ENCODE measurements at places on chromosomes 6 and 20.

DNA sequence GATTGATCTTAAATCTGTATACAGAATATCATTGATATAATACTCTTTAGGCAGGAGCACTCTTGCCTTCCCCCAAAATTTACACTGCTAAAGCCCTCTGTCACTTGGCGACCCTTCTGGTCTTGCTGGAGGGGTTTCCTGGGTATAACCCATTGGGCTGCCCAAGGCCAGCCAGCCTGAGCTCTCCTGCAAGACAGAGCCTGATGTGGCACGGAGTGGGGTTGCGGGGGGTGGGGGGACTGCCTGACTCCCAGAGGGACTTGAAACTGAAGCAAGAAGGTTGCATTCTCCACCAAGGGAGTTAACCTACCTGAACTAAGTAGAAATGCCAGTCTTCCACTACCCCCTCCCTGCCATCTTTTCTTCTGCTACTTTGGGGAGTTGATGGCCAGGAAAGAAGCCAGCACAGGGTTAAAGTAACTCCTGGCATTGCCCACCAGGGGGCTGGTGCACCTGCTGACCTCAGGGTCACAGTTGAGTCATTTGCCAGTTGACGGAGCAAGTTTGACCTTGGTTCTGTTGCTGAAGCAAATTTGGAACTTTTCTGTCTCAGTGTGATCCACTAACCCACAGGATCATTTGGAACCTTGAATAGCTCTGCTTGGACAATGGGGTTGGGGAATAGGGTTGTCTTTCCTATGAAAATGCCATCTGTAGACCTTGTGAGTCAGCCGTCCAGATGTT lies 79.4 kb downstream of the ASXL1 start:
- no peak for DNase-seq

DNA sequence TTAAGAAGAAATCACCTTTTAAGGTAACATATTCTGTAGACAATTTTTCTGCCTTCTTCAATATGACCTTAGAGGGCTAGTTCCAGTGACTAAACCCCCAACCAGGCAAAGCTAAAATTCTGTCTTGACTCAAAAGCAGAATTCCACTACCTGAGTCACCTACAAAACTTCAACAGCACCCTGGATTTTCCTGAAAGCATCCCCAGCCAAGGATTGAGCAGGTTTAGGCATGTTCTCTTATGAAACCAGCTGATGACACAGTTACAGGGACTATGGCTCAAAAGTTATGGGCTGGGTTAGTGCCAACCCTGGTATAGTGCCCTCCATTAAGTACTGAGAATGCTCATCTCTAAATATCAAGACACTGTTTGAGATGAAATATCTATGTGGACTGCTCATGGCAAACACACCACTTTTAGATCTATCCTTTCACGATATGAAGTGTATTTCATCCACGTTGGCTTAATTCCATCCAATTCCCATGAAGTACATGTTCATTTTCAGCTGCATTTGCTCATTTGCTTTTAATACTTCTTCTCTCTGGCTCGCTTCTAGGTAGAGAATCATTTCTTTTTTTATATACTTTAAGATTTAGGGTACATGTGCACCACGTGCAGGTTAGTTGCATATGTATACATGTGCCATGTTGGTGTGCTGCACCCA lies 53.6 kb upstream of the TNFAIP3 start:
- no peak for DNase-seq

- DNase-seq: no peak
These were observed 41.6 kb downstream of the UNC5CL start for GRCh38 chr6:40997234-40997957.

DNA sequence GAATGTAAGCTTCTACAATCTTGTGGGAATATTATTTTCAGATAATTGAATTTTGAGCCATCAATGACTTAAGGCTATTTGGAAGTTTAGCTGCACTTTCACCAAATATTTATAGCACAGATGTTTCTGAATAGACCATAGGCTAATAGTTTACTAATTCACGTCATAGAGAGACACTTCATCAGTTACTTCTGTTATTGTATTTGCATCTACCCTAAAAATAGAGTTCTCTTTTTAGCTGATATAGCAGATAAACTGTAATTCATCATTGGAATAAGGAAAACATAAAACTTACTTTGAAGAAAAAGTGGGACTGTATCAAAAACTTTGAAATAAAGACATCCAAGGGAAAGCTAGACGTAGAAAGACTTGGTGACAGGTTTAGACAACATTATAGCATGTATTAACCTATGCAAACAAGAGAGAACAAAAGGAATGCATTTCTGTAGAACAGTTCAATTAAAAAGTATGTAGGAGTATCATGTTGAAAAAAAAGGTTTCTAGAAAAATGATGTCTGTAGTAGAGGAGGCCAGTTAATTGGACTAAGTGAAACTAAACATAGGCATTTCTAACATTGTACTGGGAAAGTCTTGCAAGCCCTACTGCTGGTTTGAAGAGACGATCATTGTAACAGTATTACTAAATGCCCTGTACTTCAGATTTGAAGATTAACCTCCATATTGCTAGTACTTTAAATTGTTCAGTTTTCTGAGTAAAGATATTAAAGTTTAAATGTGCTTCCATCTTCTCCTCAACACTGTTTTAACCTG lies 123.3 kb downstream of the ZFAND3 start:
- no peak for DNase-seq

DNA sequence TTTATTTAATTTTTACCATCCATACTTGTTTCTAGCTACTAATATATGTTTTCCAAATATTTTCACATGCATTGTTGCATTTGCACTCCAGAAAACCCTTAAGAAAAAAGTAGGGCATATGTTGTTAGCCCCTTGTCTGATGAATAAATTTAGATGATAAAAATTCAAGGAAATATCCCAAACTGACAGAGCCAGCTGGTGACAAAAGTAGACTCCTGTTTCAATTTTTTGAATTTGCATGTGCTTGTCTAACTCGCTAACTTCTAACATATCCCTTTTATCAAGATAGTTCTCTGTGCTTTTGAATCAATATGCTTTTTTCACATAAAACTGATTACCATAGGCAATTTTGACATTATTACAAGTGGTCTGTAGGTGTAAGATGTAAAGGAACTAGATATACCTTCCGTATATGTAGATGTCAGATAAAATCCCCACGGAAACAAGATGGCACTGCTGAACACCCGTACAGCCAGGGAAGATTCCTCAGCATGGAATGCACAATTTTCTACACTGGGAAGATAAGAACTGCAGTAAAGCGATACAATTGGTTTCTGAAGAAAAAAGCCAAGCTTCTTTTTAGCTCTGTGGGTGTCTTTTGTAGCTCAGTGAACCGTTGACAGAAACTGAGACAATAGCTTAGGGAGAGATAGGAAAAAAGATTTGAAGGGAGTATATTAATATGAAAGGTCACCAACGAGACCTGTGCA lies 437.6 kb upstream of the RNF217 start:
- DNase-seq: no peak

GRCh38 chr20:56610098-56610497 lies 19.0 kb upstream of the TFAP2C start:
- DNase-seq: no peak

GRCh38 chr20:51631011-51631950 lies 88.8 kb upstream of the NFATC2 start:
- DNase-seq: peak; percentile 65

DNA sequence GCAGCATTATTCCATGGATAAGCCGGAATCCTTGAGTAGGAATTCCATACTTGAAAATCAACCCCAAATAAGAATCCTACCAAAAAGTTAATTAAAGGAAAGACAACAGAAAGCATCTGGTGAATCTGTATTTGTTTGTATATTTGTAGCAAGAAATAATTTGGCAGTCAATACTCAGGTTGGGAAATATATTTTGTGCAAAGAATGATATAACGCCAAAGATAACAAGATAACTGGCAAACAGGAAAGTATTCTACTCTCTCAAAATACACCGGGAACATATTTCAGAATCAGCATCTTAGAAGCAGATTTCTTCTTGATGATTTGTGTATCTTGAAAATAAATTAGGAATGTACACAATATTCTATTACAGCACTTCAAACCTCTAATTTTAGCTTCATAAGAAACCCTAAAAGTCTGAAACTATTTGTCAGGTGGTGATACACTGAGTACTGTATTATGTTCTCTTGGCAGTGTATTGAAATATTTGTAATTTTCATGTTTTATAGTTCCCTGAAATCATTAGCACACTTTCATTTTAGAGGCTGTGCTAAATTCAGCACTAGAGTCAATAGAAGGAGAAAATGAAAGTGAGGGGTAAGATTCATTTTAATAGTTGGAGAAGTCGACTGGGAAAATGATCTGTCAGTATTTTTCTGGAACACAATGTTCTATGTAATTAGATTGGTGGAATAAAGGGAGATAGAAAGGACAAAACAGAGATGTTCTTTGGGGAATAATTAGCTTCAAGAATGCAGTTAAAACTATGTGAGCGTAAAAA lies 879.7 kb upstream of the GJE1 start:
- DNase-seq: no peak

DNA sequence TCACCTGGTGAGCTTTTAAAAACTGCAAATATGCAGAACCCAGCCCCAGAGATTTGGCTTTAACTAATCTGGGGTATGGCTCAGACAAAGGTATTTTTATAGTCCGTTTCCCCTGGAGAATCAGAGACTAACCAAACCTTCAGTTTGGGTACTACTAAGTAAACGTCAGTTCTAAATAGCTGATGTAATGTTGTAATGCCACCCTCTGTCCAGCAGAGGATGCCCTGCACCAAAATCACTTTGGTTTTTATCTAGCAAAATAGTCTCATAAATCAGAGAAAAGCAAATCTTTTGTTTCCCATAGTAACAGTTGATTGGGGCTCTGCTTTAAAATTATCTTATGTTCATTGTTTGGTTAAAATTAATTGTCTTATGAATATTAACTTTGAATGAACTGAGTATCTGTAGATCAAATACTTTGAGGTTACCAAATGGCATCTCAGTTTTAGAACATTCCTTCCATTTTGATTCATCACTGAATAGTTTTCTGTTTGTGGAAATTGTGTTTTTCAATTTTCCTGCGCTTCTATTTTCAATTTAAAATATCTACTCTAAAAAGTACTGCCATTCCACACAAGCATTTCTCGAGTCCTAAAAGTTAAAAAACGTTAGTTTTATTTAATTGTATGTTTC lies 278.3 kb upstream of the PLCB4 start:
- DNase-seq: peak; percentile 9

GRCh38 chr6:10505529-10505928 lies 15.6 kb upstream of the GCNT2 start:
- DNase-seq: no peak

- DNase-seq: no peak
These were observed 22.4 kb upstream of the ILRUN start for GRCh38 chr6:34718976-34719375.

DNA sequence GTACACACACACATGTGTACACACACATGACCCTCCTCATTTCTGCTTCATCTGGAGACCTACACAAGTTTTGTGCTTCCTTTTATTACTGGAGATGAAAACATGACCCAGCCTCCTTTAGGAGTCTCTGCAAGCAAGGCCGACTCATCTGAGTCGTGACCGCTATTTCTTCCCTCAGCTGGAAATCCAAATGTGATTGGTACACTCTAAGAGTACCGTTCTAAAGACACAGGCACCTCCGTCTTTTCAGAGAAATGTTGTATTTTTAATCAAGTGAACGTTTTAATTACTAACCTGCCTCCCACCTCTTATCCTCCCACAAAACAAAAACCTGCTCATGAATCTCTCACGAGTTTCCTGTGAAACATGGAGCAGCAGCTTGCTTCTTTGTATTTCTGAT lies 63.0 kb downstream of the LAMP5 start:
- no peak for DNase-seq

GRCh38 chr20:2564406-2564805 lies 28.0 kb downstream of the TMC2 start:
- no peak for DNase-seq

DNA sequence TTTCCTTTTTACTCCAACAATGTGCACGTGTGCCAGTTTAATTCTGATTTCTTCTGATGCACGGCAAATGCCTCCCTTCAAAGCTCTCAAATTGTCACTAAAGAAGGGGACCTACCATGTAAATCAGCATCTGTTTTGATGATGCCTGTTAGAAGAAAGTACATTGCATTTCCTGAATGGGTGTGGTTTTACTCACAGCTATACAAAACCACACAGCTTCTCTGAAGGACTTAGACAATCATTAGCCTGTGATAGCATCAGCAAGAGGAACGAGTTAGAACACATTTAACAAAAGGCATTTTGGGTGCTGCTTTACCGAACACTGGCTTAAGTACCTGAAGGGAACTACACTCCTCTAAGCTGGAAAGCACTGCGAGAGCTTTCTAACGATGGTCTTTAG lies 109.4 kb downstream of the ATXN1 start:
- no peak for DNase-seq

DNA sequence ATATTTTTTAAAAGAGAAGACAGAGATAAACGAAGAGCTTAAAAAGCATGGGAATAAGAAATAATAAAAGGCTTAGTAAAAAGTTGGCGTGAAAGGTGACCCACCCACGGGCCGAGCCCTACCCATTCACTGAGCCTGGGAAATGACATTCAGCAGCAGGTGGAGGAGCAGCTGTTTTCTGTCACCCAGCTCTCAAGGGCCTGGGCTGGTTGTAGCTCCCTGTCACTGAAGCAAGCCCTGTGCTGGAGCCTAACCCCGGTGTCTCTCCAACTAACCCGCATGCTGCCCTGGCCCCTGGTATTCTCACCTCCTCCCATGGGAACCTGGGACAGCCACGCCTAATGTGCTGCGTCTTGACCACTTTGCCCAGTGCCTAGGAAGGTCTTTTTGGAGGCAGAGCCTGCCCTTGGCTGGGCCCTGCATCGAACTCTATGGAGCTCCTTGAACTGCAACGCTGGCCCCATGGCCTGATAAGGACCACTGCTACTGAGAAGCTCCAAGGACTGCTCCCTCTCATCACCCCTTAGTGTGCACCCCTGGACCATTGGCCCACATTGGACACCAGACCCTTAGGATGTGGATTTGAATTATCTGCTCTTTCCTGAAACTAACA lies 68.8 kb upstream of the IYD start:
- no peak for DNase-seq

DNA sequence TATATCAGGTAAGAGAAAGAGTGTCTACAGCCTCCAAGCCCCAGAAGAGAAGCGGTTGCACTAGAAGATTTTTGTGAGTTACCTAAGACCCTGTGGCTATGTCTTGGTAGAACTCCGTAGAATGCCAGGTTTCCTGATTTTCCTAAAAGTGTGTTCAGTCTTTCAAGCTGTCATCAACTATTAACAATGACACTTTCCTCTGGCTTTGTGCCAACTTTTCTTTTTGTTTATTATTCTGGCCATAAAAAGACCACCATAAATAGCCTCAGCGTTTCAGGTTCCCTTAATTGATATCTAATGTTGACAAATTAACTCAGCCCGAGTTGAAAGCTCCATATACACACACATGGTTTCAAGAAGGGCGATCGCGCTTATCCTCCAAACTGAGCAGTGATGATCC lies 1.2 kb downstream of the PAK5 start:
- no peak for DNase-seq

- no peak for DNase-seq
These were observed 399.8 kb upstream of the EPHA7 start for GRCh38 chr6:93819189-93819588.

Measured in stimulated activated CD4-positive, alpha-beta T cell treated with anti-CD3 and anti-CD28 coated beads, Interleukin-15, amount 100 ng/mL, for 24 hours (primary cell).